Astrocyte of the cerebellum (primary cell): ENCODE measurements at places on chromosomes 1 and 21.

DNA sequence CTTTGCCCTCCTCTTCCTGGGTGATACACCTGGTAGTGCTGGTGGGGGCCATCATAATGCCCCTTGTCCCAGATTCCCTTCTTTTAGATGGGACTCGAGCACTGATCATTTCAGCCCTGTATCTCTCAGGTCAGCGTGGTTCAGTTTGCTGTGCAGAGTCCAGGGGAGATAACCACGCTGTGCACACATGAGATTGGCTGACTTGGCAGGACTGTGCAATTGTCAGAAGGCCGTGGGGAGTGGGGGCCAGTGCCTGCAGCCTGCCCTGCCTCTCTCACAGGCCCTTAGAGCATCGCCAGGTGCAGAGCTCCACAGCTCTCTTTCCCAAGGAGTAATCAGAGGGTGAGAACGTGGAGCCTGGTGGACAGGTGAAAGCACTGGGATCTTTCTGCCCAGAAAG lies 15.2 kb downstream of the EPHX1 start:
- DNase-seq, result no peak

DNA sequence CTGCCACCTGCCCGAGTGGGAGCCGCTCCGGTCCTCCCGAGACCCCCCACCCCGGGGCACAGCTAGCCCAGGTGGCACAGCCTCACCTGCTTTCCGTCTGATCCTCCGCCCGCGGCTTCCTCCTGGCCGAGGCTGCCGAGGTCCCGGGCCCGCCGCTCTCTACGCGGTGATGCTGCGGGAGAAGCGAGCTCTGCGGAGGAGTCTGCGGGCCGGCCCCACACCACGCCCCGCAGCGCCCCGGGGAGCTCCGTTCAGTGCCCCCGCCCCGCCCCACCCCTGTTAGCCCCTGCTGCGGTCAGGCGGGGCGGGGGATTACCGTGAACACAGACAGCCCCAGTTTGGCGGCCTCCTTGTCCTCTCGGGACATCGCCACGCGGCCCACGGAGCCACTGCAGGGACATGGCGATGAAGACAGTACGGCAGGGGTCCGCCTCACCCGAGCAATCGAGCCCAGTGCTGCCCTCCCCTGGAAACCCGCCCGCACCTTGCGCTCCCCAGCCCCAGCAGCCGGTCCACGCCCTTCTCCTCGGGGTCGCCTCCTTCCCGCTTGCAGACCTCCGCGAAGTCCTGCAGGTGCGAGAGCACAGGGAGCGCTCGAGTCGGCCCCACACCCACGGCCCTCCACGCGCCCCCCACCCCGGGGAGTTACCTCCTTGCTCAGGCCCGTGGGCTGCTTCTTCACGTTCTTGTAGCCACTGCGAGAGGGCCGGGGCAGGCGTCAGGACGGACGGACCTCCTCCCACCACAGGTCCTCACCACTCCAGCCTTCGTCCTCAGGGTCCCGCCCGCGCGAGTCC lies 933 bp downstream of the C1orf35 start:
- no peak for DNase-seq

DNA sequence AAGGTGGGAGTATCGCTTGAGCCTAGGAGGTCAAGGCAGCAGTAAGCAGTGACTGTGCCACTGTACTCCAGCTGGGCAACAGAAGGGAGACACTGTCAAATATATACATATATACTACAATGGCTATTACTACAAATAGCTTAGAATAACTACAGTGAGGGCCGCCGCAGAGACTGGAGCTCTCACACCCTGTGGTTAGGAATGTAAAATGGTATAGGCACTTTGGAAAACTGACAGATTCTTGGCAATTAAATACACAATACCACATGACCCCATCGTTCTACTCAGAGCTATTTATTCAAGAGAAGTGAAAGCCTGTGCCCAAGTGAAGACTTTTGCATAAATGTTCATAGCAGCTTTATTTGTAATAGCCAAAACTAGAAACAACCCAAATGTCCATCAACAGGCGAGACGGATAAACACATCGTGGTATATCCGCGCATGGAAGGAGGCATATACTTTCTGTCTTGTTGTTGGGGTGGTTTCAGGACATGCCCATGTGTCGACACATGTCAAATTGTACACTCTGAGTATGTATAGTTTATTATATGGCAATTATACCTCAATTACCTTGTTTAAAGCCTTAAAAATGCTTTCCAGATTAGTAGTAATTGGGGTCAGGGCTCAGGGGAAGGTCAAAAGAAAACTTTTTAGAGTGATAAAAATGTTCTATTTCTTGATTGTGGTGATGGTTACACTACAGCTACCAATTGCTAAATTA lies 123.4 kb downstream of the RIPK4 start:
- DNase-seq, result no peak

DNA sequence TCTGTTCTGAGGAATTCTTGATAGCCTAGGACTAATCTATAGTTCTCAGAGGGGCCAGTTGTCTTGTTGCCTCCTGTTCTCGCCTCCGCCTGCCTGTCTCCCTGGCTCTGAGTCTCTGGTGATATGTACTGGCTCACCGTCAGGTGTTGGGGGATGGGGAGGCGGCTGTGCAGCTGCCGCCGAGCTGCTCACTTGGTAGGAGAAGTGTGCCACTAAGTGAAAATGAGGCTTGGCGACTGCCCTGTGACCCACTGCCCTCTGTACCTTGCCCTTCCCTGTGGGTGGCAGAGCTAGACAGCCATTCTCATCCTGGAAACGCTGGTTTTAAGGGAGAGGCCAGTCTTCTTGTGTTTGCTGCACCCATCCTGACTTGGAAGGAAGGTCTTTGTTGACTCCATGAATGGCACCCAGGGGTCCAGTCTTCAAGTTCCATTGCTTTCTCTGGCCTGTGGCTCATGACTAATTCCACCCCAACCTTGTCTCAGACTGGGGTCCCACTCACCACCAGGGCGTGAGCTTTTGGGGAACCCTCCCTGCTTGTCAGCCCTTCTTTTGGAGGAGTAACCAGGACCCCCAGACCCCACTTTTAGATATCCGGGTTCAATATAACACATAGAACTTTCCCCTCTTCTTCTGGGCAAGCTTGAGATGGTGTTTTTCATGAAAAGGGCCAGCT lies 120.6 kb downstream of the CACNA1E start:
- no peak for DNase-seq

- no peak for DNase-seq
Measured at GRCh38 chr1:223617323-223618070, 48.0 kb downstream of the CAPN8 start.

DNA sequence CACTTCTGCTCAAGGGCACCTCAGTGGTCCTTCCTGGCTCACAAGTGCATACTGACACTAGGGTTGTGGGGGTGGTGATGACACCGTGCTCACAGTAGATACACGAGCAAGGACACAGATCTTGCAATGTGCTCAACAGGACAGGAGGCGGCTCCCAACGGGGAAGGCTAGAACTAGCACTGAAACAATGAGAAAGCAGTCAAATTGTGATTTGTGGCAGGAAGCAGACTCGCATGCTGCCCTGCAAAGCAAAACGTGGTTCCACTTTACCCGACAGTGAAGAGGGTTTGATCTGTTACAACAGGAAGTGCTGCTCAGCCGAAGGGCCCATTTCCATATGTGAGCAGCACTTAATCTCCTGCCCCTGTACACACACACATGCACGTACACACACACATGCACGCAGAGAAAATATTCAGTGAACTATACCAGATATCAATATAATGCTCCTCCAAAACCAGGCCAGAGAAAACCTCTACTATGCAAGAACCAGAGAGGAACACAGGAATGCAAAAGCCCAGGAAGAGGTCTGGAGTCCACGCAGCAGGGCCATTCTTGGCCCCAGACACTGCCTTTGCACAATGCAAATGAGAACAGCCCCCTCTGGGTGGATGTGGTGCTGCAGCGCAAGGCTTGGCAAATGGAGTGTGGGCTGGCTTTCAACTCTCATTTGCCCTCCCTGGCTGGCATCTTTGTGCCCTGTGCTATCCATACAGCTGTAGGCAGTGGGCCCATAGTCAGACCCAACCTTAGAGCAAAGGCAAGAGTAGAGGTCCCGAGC lies 47.1 kb downstream of the KANK4 start:
- DNase-seq, result no peak

DNA sequence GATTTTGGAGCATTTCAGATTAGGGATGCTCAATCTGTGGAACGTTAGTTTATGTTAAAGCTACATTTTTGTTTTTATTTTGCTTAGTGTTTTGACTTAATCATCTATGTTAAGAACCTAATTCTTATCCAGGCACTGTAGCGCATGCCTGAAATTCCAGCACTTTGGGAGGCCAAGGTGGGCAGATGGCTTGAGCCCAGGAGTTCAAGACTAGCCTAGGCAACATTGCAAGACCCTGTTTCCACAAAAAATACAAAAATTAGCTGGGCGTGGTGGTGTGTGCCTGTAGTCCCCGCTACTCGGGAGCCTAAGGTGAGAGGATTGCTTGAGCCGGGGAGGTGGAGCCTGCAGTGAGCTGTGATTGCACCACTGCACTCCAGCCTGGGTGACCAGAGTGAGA lies 23.4 kb downstream of the FNBP1L start:
- no peak for DNase-seq
